Neural progenitor cell (in vitro differentiated cells): ENCODE measurements at places on chromosomes 11 and 22.
A peak's percentile ranks its signal among the peaks of the same experiment; 100 is the strongest.

DNA sequence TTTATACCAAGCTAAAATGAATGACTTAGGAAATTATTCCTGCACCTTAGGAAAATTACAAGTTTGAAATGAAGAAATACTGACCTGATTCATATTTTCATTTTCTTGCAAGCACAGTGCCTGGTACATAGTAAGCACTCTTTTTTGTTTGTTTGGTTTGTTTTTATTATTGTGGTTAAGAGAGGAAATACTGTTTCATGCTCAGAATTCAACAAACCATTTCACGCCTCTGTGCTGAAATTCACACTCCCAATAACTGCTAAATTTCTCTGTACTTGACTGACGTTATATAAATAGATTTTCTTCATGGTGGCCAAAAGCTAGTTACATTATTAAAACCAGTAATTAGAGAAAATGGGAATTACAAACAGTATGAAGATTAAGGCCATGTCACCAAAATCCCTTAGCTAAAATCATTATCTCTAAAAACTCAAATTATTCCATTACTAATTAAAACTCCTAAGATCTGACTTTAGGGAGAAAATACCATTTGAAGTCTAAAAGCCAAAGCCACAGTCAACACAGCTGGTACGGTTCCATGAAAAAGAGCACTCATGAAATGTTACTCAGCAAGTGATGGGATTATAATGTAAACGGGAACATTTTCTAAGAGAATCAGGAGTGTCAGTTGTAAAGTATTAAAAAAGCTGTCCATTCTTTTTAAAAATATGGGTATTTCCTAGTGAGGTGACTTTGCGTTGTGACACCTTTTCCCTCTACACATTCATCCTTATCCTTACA is 77.8 kb upstream of the DDI1 start:
- DNase-seq, result no peak

DNA sequence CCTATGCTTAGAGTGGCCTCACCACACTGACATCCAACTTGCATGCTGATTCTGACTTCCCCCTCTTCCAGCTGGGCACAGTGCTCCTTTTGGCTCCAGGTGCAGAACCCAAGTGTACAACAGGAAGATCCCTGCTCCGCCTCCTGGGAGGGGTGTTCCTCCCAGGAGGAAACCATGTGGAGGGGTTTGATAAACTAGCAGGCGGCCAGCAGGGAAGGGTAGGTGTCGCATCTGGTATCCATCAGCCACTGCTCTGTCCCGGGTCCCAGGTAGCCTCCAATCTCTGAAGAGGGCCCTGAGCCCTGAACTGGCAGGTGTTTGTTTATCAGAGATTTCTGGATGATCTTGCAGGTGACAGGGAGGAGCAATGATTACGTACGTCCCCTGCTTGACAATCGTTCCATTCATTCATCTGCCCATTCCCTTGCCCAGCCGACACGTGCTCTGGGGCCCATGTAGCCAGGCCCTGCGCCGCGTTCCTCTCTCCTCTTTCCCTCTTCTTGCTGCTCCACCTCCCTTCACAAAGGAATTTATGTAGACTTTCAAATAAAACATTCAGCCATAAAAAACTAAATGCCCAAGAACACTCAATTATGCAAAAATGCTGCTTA is 41.2 kb upstream of the MICAL2 start:
- DNase-seq, result no peak

- DNase-seq, result no peak
Observed at GRCh38 chr11:123330471-123330870, 99.6 kb upstream of the GRAMD1B start.

GRCh38 chr11:60159868-60160267 is 23.0 kb downstream of the MS4A6A start:
- no peak for DNase-seq

GRCh38 chr22:45397806-45398205 is 15.6 kb downstream of the SMC1B start:
- DNase-seq, result peak; percentile 20

GRCh38 chr11:35040221-35040942 is 98.6 kb upstream of the CD44 start:
- no peak for DNase-seq

DNA sequence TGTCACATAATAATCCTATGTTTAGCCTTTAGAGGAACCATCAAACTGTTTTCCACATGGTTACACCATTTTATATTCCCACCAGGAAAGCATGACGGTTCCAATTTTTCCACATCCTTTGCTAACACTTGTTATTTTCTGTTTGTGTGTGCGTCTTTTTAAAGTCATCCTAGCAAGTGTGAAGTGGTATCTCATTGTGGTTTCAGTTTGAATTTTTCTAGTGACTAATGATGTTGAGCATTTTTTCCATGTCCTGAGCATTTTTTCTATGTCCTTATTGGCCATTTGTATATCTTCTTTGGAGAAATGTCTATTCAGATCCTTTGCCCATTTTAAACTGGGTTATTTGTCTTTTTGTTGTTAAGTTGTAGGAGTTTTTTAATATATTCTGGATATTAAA is 53.7 kb upstream of the DEPDC7 start:
- no peak for DNase-seq

DNA sequence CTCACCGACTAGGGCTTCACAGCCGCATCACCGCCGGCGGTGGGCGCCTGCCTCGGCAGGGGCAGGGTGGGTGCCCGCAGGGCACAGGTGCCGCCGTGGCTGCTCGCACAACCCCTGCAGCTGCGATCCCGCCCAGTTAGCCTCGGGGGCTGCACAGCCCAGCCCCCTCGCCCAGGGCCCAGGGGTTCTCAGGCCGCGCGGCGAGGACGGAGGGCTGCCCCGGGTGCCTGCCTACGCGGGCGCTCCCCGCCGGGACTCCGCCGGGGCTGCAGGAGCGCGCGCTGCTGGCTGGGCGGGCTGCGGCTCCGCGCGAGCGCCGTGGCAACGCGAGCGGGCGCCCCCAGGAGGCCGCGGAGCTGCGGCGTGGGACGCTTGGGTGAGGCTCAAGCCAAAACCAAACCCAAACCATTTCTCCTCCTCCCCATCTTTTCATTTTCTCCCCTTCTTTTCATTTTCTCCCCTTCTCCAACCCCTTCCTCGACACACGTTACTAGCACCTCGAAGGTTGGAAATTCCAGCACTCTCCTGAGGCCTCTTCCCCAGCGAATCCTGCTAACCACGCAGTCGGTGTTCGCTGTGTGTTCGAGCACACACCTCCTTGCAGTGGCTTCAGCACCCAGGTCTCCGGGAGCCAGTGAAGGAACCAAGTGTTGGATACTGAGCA is at the start of gene MICAL3:
Gene MICAL3, minus strand, starts transcription at position 286 of the 664 bp plus-strand sequence. CDS start 117,749 bp downstream, outside the sequence.
- DNase-seq, result peak; percentile 82
